Omental fat pad (tissue), 4 donors: ENCODE measurements at places on chromosomes 3 and 15.

DNA sequence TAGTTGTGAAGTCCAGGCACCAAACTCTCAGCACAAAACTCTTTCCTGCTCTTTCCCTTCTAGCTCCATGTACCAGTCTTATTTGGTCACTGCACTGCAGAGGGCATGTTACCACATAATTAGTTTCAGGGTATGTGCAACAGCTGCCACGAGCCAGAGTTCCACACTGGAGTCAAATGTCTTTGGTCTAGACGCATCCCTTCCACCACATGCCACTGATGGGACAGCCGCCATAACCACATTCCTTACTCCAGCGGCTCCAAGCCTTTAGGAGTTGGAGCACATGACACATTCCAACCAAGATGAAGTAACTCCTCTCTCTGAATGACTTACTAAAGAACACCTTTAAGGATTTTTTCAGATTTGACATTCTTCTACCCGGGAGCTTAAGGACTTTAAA, 153.4 kb downstream of the ERC2 start:
- no peak for DNase-seq

DNA sequence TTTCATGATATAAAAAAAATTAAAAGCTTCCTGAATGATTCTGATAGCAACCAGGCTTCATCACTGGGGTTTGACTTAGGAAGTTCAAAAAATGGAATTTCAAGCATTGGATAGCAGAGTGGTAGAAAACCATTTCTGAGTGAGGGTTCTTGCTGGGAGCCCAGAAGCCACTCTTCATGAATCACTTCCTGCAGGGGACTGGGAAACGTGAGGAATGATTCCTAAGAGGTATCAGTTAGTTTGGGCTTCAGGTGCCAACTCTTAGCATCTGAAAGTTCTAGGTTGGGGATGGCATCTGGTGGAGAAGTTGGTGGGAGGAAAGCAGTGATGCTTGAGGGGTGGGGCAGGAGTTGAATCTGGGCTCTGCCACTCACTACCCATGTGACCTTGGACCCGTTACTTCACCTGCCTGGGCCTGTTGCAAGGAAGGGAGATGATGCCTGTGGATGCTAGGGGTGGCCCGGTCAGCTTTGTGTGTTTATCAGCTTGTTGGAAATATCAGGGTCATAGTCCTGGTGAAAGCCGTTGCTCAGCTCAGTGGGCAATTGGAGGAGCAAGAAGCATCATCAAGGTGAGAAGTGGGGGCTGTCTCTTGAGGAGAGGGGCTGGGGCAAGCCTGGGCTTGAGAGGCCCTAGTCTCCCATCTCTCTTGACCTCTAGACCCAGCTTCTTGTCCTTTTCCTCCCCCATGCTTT, 37.0 kb upstream of the TNFAIP8L3 start:
- DNase-seq = no peak

- DNase-seq = no peak
Observed at GRCh38 chr3:188559856-188560255, 405.9 kb downstream of the LPP start.

DNA sequence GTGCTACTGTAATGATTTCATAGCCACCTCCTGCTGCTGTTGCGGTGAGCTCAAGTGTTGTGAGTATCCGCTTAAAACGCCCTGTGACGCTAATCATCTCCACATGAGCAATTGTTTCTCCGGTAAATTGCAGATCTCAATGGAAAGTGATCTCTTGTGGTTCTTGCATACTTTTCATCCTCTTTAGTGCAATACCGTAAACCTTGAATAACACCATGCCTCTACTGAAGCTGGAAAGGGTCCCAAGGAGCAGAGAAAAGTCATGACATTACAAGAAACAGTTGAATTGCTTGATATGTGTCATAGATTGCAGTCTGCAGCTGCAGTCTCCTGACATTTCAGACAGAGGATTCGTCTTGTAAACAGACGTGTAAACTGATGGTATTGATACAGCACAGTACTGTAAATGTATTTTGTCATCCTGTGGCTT, 6.0 kb upstream of the CEMIP start:
- DNase-seq = no peak

DNA sequence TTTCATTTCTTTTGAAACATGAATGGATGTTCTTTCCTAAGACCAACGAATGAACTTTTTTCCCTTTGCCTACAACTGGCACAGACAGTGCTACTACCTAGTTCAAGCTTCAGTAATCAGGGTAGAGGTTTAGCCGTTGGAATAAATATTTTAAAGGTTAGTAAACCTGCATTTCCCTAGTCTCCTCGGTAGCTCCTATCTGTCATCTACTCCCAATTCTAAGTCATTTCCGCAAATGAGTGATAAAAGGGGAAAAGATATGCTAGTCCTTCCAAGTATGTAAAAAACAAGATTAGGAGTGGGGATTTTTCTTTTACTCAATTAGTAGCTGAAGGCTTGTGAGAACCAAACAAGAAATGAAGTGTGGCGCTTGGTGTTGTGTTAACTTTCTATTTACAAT, 15.2 kb downstream of the SLTM start:
- no peak for DNase-seq

DNA sequence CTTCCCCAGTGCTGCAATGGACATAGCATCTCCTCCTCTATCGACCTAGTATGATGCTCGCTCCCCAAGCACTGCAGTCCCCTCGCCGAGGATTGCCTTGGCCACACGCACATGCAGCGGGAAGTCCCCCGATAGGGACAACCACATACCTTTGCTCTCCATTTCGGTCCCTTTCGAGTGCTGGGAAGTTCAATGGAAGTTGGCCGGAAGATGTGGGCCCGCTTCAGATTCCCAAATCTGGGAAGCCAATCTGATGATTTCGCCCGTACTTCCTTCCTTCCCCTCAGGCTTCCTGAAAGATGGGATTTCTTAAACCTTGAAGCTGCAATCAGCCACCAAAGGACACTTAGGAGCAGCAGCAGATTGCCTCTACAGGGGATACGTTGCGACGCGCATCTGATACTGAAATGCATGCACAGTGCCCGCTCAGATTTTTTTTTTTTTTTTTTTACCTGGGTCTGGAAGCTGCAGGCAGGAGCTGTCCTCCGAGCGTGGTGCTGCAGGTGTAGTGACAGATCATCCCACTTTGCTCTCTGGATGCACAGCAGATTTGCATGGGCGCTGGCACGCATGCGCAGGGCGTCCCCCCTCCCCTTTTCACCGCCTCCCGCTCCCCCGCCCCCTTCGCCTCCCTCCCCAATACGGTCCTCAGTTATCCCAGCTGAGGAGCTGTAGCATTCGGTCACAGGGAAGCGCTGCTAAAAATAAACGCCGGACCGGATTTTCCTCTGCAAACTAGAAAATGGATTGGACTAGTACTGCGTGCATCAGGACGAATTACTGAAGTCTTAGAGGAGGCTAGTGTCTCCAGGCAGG, at the start of gene FGF12:
FGF12 (minus strand) TSS at position 510 of the 816 bp plus-strand sequence.
- DNase-seq = peak; percentile 22

DNA sequence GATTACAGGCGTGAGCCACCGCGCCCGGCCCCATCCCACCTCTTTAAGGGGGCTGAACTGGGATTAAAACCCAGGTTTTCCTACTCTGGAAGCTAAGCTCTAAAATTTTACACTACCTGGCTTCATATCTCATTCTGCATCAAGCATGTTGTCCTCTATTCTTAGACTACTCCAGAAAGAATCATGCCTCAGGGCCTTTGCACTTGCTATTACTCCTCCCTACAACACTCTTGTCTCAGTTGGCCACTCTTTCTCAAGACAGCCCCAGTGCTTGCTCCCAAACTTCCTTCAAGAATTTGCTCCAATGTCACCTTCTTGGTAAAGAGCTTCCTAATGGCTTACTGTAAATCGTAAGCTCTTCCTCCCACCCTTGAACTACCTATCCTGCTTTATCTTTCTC, 521.7 kb downstream of the MAGI1 start:
- DNase-seq = no peak

- DNase-seq = no peak
Observed at GRCh38 chr15:52115598-52116427, 3.2 kb upstream of the BCL2L10 start.

DNA sequence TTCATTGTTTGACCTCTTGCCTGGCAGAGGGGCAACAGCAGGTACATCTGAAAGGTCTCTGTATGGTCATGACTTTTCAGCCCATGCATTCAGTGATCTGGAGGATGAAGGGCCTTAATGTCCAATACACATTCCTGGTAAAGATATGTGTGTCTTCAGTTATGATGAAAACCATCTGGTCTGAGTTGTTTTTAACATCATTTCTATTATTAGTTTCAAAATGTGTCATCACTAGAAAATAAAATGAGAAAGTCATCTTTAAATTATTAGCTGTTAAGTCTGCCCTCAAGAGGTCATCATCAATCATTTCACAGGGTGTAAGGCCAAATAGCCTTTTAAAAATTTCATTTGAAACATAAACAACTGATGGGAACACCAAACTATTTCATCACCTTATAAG, 92.1 kb upstream of the PLSCR4 start:
- DNase-seq = no peak

GRCh38 chr3:117443014-117443413, 733.4 kb downstream of the TUSC7 start:
- no peak for DNase-seq

- no peak for DNase-seq
Observed at GRCh38 chr3:71520161-71521020, 63.1 kb downstream of the FOXP1 start.

GRCh38 chr3:184142199-184142598, 7.0 kb downstream of the EIF2B5 start:
- DNase-seq = no peak

DNA sequence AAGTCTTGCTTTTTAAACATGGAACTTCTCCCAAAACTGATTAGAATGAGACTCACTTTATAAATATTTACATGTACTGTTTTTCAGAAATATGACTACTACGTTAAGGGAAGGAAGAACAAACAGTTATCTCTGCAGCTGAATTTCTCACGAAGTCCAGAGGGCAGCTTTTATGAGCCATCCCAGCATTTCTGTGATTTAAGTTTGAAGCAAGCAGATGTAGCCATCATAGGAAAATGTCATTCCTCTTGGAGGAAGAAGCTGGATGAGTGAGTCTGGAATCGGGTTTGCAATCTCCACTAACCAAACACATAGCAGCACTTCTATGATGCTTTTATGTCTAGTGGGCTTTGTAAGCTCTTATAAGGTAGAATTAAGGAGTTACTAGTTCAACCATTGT, 53.7 kb downstream of the SCN11A start:
- DNase-seq = no peak

- DNase-seq = no peak
Observed at GRCh38 chr3:30733209-30733608, 126.8 kb downstream of the TGFBR2 start.

- no peak for DNase-seq
Observed at GRCh38 chr3:139222100-139222657, 121.6 kb upstream of the MRPS22 start.

DNA sequence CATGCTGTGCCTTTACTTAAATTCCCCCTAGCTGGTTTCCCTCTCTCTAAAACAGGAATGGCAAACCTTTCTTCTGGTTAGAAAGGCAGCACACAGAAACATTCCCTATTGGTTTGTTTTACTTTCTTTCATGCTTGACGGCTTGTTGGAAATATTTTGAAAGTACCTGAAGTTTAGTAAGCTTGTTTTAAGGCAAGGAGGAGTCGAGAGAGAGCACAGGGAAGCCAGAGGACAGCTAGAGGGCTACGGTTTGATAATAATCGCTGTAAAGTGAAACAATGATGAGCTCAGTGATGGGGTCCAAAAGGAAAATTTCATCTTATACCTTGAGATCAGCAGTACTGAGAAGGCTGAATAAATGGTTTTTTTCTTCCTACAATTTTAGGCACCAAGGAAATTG, 64.1 kb downstream of the ATP13A4 start:
- no peak for DNase-seq

DNA sequence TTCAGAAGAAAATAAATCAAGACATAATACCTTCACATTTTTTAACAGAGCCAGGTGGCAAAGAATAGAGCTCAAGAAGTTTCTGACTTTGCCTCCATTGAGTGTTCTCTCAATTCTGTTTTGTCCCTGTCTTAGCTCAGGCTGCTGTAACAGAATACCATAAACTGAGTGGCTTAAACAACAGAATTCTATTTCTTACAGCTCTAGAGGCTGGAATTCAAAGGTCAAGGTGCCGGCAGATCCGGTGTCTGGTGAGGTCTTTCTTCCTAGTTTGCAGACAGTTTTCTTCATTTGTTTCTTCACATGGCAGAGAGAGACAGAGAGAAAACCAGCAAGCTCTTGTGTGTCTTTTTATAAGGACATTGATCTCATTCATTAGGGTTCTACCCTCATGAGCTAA, 25.6 kb downstream of the IQCH start:
- no peak for DNase-seq

GRCh38 chr3:21100656-21101359, 650.2 kb downstream of the ZNF385D start:
- no peak for DNase-seq

DNA sequence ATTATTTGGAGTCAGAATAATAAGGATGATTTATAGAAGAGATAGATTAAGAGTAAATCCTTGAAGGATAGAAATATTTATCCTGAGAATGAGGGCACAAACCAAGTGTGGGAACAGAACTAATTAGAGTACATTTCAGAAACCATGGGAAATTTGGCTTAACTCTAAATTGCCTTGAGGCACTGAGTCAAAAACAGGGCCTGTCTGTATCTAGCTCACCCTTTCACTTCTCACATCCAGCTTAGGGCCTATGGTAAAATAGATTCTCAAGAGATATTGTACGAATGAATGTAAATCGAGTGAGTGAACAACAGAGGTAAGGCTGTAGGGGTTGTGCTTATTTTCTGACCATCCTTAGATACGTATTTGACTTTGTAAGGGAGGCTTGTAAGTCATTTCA, 586.1 kb upstream of the DPPA4 start:
- DNase-seq = no peak

DNA sequence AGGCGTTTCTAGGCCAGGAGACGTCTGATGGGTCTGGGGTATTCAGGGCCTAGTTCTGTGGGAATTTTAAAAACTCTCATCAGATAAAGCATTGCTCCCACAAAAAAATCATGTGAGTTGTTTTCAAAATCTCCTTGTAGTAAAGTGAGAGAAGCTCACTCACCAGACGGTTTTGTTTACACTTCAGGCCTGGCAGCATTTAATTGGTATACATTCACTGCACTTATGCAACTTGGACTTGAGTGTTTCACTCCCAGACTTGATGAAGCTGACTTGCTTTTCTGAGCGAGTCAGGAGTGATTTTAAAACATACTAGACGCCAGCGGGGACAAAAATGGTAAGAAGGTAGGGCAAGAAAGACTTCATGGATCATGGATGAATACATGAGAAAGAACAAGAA, 75.2 kb downstream of the SLCO3A1 start:
- no peak for DNase-seq
